SJSA1 (cell line): ENCODE measurements at places on chromosomes 6 and 20.

- no peak for DNase-seq
These were observed 90.0 kb upstream of the SAMD5 start for GRCh38 chr6:147418523-147418922.

- no peak for DNase-seq
These were observed 96.4 kb downstream of the MOXD1 start for GRCh38 chr6:132304891-132305305.

GRCh38 chr6:156515242-156515641, 261.9 kb upstream of the ARID1B start:
- no peak for DNase-seq

- DNase-seq = no peak
These were observed 3.8 kb downstream of the NSFL1C start for GRCh38 chr20:1462834-1463233.

- DNase-seq = no peak
These were observed 11.1 kb downstream of the TOX2 start for GRCh38 chr20:43925801-43926200.

DNA sequence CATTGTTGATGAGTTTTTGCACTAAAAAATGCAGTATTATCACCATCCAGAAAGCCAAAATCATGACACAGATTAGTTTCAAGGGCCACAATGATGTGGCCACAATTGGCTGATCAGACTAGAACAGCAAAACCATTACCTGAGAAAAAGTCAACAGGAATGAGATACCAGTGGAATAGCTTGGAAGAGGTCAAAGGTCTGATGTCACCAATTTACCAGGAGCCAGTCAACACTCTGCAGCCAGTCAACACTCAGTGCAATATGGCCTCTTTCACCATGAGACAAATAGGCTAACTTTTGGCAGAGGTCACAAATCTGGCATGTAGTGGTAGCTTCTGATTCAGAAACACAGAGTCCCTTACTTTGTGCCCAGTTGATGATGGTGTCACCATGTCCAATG, 7.5 kb upstream of the ASIP start:
- no peak for DNase-seq
